ENCODE measurements at places on chromosomes 5 and 9.

- DNase-seq = no peak
These were observed 209.8 kb downstream of the BRINP1 start for GRCh38 chr9:119159386-119159785.

DNA sequence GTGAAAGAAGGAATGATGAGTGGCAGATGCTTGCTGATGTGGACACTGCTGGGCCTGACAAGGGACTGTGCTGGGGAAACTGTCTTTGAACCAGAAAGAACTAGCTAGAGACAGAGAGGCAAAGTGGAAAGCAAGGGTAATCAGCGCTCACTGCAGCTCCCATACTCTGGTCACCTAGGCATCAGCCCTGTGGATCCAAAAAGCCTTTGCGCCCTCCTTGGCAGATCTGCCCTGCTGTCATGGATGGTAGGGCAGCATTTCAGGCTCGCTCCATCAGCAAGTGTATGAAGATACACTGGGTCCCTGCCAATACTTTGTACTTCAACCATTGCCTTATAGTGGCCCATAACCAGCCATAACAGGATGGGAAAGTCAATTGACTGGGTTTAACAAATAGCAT lies 6.6 kb upstream of the ALDH1B1 start:
- DNase-seq = no peak

DNA sequence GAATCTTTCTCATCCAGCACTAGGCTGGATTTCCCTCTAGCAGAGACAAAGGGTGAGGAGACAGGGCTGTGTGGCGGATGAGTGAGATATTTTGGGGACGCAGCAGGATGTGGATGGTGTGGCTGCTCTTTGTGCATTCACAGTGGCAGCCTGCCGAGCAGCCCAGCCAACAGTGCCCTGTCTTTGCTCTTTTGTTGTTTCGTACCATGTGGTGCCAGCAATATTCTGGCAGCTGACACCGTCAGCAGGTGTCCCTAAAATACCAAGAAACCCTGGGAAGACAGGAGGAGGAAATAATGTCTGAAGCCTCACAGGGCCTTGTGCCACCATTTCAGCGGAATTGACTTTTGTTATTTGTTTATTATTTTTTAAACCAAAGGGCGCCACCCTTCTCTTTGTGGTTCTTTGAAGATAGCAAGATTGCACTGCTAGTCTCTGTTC lies 141.4 kb downstream of the CCDC192 start:
- DNase-seq = no peak

DNA sequence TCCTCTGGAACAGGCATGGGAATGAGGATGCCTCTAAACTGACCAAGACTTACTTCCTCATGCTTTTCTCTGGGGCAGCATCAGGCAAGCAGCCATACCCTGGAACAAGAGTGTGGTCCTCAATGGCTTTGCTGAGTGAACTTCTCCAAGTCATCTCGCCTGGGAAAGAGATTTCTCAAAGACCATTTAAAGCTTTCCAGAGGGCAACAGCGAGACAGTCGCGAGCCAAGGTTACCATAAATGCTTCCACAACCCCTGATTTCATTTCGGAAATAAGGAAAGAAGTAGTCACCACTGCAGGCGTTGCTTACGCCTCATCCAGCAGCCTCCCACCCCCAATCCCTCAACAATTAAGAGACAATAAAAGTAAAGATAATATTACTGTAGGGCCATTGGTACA lies 1.1 kb upstream of the SNCAIP start:
- DNase-seq = no peak

- no peak for DNase-seq
These were observed 33.5 kb downstream of the RAB24 start for GRCh38 chr5:177269976-177270375.

DNA sequence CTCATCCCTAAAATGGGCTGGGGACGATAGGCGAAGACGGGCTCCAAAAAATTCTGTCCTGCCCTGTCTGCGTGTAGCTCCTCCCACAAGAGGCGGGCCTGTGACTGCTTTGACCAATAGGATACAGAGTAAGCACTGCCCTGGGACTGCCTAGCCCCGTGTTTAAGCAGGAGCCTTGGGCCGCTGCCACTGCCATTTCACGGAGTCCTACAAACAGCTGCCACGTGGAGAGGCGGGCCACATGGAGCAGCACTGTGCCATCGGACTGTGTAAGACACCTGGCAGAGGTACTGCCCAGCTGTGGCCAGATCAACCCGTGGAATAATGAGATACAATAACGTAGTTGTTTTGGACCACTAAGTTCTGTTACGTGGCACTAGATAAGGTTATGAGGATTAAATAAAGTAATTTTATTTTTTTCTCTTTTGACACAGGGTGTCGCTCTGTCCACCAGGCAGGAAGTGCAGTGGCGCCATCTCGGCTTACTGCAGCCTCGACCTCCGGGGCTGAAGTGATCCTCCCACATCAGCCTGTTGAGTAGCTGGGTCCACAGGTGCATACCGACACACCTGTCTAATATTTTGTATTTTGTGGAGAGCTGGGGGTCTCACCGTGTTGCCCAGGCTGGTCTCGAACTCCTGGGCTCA lies 87.2 kb downstream of the LMNB1 start:
- no peak for DNase-seq

- no peak for DNase-seq
These were observed 3.2 kb upstream of the NUP214 start for GRCh38 chr9:131122158-131122557.

GRCh38 chr5:178786859-178787499 lies 56.5 kb upstream of the ZNF354A start:
- peak; percentile 83 for DNase-seq

- DNase-seq = no peak
These were observed 1.5 kb downstream of the TICAM2 start for GRCh38 chr5:115600766-115601165.

DNA sequence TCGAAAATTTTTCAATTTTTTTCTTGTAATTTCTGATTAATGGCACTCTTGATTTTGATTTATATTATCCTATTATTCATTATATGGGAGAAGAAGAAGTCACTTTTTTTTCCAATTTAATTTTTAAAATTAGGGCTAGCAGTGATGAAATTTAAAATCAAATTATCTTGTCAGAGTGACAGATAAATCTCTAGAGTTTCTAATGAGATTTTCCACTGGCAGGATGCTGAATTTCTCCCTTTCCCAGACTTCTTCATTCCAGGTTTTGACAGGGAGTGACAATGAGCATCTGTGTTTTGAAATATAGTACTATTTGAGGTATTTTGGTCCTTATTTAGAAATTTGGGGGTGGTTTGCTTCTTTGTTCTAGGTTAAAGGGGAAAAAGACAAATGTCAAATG lies 2274.1 kb downstream of the MAT2B start:
- DNase-seq = no peak

DNA sequence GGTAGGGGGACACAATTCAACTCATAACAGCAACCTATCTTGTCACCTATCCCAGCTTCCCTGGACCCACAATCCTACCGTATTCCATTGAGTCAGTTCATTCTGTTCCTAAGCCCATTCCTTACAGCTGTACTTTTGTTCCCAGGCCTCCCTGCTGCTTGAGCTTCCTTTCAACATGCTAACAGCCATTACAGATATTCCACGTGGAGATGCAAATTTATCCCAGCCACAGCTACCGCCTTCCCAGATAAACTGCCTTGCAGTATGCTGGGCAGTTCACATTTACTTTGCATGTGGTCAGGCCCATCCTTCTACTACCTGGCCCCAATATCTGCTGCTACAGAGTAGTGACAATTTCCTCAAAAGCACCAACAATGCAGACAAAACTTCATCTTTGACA lies 23.0 kb downstream of the RIGI start:
- no peak for DNase-seq

DNA sequence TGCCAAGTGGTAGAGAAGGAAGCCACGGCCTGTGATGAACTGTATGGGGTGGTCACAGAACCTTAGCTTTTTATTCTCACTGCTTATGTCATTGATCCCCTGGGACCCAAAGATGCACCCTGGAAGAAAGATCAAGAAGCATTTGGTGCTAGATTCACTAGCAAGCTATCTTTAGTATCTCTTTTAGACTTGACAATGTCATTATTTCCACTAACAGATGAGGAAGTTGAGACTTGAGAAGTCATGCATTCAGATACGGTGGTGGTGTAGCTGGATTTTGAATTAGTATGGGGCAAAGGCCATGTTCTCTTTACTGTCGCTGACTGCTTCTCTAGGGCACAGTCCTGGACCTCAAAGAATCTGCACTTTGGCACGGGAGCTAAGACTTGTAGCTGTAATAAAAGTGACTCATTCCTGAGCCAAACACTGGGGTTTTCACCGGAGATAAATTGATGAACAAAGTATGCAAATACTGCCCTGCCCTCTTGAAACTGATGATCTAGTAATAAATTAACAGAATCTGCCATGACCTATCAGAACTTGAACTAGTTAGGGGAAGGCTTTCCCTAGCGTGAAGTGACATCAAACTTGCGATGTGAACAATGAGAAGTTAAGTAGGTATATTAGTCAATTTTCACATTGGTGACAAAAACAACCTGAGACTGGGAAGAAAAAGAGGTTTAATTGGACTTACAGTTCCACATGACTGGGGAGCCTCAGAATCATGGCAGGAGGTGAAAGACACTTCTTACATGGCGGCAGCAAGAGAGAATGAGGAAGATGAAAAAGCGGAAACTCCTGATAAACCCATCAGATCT lies 5.4 kb downstream of the GDA start:
- no peak for DNase-seq

DNA sequence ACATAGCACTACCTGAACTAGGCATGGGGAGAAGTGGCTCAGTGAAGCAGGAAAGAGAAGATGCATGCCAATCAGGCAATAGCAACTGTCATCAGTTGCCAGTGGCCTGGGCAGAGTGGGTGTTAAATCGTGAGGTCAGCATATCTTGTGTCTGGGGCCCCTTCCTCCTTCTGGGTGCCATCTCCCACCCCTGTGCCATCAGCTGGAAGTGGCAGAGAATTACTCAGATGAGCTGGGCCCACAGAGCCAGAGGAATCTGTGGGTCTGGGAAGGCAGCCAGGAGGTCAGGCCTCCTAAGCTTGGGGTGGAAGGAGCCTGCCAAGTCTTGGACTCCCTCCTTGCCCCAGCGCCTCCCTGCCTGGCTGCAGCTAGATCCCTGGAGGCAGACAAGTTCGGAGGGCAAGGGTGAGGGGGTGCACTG lies 66.5 kb downstream of the GALNT12 start:
- DNase-seq = peak; percentile 94

- no peak for DNase-seq
These were observed 12.0 kb upstream of the AOPEP start for GRCh38 chr9:94714494-94714893.

DNA sequence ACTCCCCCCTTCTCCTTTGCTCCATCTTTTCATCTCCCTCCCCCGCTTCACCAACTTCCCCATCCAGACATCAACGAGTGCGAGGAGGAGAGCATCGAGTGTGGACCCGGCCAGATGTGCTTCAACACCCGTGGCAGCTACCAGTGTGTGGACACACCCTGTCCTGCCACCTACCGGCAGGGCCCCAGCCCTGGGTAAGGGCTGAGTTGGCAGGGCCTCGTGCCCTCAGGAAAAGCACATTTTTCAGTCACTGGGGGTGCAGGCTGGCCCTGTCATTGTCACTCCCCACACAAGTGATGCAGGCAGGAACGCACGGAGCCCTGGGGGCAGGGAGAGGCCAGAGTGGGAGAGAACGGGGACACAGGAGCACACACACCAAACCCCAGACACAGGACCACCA lies 12.4 kb upstream of the ASS1 start:
- no peak for DNase-seq

DNA sequence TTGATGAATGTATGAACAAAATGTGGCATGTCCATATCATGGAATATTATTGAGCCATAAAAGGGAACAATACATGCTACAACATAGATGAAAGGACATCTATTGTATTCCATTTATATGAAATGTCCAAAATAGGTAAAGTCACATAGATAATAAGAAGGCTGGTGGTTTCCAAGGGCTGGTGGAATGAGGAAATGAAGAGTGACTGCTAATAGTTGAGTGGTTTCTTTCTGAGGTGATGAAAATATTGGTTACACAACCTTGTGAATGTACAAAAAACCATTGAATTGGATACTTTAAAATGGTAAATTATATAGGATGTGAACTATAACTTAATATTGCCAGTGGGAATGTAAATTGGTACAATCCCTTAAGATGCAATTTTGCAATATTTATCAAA lies 5.2 kb downstream of the ARSB start:
- DNase-seq = no peak

DNA sequence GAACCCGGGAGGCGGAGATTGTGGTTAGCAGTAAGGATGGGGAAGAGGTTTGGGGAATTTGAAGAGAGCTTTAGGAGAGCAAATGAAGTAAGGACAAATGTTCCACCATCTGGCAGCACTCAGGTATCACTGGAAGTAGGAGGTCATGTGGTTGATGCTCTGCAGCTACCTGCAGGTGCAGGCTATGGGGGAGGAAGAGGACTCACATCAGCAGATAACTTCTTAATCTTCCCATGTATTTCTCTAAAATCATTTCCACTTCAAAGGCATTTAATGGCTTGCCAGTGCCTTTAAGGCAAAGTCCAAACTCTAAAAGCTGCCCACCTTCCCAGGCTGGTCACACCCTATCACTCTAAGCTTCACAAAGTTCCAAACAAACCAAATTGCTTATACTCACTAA lies 8.1 kb upstream of the HAVCR1 start:
- no peak for DNase-seq

DNA sequence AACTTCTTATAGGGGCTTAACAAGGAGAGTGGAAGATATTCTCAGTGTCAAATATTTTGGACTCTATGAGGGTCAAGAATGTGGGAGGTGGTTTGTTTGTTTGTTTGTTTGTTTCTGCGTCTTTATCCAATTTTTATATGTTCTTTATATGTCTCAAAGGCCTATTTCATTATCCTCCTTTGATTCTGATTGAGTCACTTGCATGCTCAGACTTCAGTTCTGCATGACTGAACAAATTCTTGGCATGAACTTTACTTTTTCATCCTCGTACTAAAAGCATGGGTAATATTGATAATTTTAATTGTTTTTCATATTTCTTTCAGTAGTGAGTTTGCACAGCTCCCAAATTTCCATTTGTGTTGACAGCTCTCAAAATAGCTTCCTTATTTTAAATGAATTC lies 19.2 kb upstream of the ERBIN start:
- DNase-seq = peak; percentile 49

- DNase-seq = no peak
These were observed 144.7 kb upstream of the TBC1D2 start for GRCh38 chr9:98399950-98400683.

GRCh38 chr9:14170973-14171596 lies 142.9 kb downstream of the NFIB start:
- peak; percentile 34 for DNase-seq

DNA sequence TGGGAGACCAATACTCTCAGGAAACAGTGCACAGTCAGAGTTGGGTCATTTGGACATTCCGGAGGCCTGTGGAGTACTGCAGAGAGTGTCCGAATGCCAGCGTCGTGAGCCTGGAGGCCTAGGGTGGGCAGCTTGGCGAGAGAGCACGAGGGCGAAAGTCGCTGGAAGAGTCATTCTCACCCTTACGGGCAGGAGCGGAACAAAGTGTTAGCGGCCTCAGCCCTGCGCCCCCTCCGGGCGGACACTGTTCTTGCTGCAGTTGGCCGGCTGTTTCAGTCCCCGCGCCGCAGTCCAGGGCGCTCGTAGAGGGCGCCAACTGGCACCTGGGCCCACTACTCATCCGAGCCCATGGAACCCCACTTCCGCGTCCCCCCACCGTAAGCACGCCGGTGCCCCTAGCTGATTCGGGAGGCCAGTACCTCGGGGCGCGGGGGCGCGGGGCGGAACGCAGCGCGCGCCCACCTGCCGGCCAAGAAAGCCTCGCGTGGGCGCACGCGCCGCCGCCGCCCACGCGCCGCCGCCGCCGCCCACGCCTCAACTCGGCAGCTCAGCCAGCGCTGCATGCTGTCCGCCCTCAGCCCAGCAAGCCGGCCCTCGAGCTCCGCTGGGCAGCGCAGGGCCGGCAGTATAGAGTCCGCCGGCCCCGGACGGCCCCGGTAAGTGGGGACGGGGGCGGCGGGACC lies 99.7 kb upstream of the CCL21 start:
- no peak for DNase-seq

- peak; percentile 35 for DNase-seq
These were observed 153.7 kb upstream of the EGFLAM start for GRCh38 chr5:38104497-38105230.

All from RPMI7951 (cell line).